ENCODE measurements at places on chromosomes 11 and 22.

GRCh38 chr11:134349109-134349801 is 17.5 kb downstream of the GLB1L2 start:
- DNase-seq: no peak

- DNase-seq: no peak
These were observed 28.5 kb downstream of the P4HA3 start for GRCh38 chr11:74282914-74283371.

- no peak for DNase-seq
These were observed 104.5 kb downstream of the EFCAB6 start for GRCh38 chr22:43707648-43708047.

DNA sequence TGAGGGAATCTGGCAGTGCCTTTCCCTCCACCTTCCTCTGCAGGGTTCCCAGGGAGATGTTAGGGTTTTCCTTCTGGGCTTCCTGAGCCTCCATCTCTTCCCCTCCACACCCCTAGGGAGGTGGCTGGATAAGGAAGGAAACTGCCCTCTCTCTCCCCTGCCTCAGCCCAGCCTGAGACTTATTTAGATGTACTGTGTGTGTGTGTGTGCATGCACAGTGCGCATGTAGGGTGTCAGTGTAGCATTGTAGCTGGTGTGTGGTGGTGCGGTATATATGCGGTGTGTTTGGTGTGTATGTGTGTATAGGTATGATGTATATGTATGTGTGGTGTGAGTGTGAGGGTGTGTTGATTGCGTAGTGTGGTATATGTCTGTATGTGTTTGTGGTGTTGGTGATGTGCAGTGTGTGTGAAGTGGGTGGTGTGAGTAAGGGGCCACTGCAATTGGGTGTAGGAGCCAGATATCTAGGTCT is 1.5 kb downstream of the FXYD6 start:
- no peak for DNase-seq

- DNase-seq: no peak
These were observed 7.4 kb downstream of the PTPRJ start for GRCh38 chr11:47987781-47988180.

DNA sequence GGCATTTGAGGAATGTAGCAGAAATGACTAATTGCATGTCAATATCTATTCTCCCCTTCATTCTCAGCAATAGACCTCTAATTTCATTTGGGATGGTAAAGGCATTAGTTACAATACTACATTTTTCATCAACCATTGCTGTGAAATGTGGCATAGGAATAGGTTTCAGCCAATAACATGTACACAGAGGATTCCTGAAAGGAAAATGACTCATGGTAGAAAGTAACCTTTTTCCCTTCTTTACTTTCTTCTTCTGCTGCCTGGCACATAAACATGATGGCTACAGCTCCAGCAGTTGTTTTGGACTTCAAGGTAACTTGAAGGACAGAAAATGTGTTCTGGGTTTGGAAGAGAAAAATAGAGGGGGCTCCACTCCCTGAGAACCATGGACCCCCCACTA is 231.8 kb upstream of the CTSC start:
- DNase-seq: no peak

DNA sequence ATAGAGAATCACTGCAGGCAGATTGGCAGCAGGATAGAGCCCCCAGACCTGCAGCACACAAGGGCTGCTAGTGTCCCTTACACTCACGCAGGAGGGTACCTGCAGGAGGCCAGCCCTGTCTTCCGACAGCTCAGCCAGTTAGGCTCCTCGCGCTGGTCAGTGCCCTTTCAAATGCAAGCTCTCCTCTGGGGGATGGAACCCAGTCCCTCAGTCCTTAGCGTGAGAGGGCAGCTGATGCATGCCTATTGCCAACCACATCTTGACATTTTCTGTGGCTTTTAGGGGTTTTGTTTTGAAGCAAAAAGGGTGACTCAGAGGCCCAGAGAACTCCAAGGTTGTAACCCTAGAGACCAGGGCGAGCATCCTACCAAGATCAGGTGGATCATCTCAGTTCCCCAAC is 40.0 kb downstream of the WNT11 start:
- no peak for DNase-seq

- no peak for DNase-seq
These were observed 25.4 kb upstream of the MOB2 start for GRCh38 chr11:1511937-1512496.

Measured in KG1 (cell line).